ENCODE measurements at places on chromosomes 5 and 9.

DNA sequence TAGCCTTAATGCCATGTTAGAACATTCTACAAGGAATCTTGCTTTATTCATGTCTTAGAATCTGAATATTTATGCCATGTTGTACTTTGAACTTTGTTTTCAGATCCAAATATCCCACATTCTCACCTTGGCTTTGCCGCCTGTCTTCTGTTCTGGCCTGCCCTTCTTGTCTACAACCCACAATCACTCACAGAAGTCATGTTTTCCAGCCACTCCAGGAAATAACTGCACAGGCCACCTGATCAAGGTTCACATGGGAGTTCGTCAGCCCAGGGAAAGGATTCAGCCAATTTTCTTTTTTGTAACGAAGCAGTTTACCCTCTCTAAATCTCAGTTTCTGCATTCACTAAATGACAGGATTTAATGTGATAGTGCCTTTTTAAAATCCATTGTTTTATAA is 70.5 kb downstream of the JAKMIP2 start:
- DNase-seq, result no peak
- H3K27ac ChIP-seq, result no peak overlapping the region
- no peaks in the 10 kb centered on the region for H3K36me3 ChIP-seq
- no peak overlapping the region for H3K4me3 ChIP-seq
- no peaks in the 10 kb centered on the region for H3K4me1 ChIP-seq

DNA sequence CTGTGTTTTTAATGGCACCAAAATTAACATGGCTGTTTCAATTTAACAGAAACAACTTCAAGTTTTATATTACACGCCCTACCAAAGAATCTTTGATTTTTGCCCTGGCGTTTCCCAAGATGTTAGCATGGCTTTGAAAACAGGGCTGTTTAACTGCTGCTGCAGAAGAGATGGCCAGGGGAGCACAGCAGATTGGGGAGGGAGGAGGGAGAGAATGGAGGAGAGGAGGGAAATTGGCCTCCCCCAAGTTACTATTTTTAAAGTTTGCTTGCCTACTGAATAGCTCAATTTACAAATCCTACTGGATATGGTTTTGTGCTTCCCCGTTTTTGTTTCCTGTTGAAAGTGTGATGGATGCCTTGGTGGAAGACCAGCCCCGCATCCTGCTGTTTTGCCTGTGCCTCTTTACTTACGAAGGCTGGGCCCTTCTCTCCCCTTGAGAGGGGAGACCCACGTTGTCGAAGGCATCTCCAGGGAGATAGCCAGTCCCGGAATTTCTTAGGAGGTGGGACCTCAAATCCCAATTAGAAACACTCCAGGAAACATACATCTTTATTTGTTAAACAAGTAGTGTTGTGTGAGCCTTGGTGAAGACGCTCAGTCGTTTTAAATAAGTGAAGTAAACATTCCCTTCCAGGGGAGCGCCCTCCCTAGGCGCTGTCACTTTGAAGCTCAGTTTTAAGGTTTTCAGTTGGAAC is 98.6 kb downstream of the AOPEP start:
- no peak for DNase-seq
- H3K4me3 ChIP-seq, result no peak overlapping the region
- no peaks in the 10 kb centered on the region for H3K36me3 ChIP-seq
- H3K4me1 ChIP-seq, result peaks cover 13% of the 10 kb centered on the region
- no peaks in the 10 kb centered on the region for H3K27me3 ChIP-seq

DNA sequence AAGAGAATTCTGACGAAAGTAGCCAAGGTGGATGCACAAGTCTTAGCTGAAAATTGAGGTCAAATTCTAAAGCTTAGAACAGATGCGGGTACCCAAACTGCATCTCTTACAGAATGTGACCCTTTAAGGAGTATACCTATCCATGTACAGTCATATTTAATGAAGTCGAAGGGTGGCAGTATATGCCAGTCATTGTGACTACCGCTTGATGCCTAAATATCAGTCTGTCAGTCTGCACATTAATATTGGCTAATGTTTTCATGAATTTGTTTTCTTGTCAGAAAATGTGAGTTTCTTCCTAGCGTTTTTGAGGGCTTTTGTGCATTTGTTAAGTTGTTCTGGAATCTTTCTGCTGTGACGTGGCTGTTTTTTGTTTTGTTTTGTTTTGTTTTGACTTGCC is 264.5 kb upstream of the ELAVL2 start:
- H3K27ac ChIP-seq, result no peak overlapping the region
- no peak overlapping the region for H3K4me3 ChIP-seq
- no peaks in the 10 kb centered on the region for H3K4me1 ChIP-seq
- DNase-seq, result no peak
- no peaks in the 10 kb centered on the region for H3K36me3 ChIP-seq

GRCh38 chr9:83622433-83622938 is 457 bp upstream of the IDNK start:
- H3K27me3 ChIP-seq, result no peaks in the 10 kb centered on the region
- H3K36me3 ChIP-seq, result no peaks in the 10 kb centered on the region
- no peak overlapping the region for H3K27ac ChIP-seq

DNA sequence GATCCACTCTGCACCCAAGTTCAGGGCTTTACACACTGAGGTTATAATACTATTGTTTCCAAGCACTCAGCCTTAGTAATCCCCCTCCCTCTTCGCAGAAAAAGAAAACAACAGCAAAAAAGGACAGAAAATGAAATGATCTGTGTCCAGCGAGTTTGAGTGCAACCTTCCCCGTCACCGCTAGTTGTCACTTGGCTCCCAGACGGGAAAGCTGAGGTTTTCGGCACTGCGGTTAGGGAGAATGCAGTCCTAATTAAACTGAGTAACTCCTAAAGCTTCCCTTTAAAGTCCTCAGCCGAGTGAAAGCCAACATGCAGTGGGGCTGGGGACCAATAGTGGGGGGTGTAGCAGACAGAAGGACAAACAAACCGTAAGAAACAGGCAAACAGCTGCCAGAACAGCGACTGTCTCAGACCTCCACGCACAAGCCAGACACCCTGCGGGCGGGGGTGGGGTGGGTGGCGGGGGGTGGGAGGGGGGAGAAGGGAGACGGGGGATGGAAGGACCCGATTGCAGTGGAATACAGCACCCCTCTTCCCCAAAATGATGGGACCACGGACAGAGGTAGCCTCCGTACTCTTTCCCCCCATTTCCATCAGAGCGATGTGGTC is 680 bp downstream of the GLRA1 start:
- no peaks in the 10 kb centered on the region for H3K4me1 ChIP-seq
- H3K27ac ChIP-seq, result no peak overlapping the region
- no peaks in the 10 kb centered on the region for H3K36me3 ChIP-seq
- peaks cover 6% of the 10 kb centered on the region for H3K27me3 ChIP-seq
- no peak for DNase-seq
- no peak overlapping the region for H3K4me3 ChIP-seq

GRCh38 chr9:79237861-79238260 is 333.9 kb upstream of the TLE4 start:
- H3K27me3 ChIP-seq, result no peaks in the 10 kb centered on the region
- peak; percentile 30 for DNase-seq
- H3K4me1 ChIP-seq, result no peaks in the 10 kb centered on the region

GRCh38 chr5:151037561-151038411 is 17.4 kb downstream of the GPX3 start:
- peaks cover 20% of the 10 kb centered on the region for H3K4me1 ChIP-seq
- H3K27ac ChIP-seq, result peak overlapping the region; percentile 6
- peak; percentile 64 for DNase-seq
- H3K4me3 ChIP-seq, result no peak overlapping the region
- H3K36me3 ChIP-seq, result peaks cover 40% of the 10 kb centered on the region

GRCh38 chr5:178429156-178429468 is 161.1 kb downstream of the COL23A1 start:
- DNase-seq, result no peak
- H3K36me3 ChIP-seq, result no peaks in the 10 kb centered on the region
- no peak overlapping the region for H3K27ac ChIP-seq
- H3K27me3 ChIP-seq, result no peaks in the 10 kb centered on the region

GRCh38 chr5:172466062-172466461 is 11.7 kb upstream of the SH3PXD2B start:
- no peak overlapping the region for H3K4me3 ChIP-seq
- H3K27me3 ChIP-seq, result peaks cover 7% of the 10 kb centered on the region
- no peaks in the 10 kb centered on the region for H3K4me1 ChIP-seq

- no peak overlapping the region for H3K4me3 ChIP-seq
- H3K27ac ChIP-seq, result no peak overlapping the region
- peaks cover 39% of the 10 kb centered on the region for H3K4me1 ChIP-seq
- no peaks in the 10 kb centered on the region for H3K36me3 ChIP-seq
- no peak for DNase-seq
Measured at GRCh38 chr5:6730407-6730806, 17.2 kb downstream of the TENT4A start.

GRCh38 chr5:69209602-69210001 is 20.2 kb downstream of the CENPH start:
- no peak overlapping the region for H3K27ac ChIP-seq
- no peaks in the 10 kb centered on the region for H3K36me3 ChIP-seq
- no peak overlapping the region for H3K4me3 ChIP-seq
- no peaks in the 10 kb centered on the region for H3K27me3 ChIP-seq

DNA sequence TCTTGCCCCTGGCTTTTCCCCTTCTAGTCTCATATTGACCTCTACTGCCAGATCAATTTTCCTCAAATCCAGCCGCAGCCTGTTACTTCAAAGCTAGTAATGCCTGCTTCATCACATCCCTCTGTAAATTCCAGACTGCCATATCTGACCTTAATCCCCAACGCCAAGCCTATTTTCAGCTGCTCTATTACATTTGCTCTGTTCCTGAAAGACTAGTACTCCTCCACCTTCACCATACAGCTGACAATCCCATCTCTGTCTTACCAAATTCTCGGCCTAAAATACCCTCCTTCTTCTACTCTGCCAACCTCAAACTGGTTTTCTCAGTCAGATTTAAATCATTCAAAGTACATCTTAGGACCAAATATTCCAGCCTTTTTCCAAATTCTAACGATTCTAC is 420.2 kb downstream of the RAB3C start:
- H3K36me3 ChIP-seq, result no peaks in the 10 kb centered on the region
- no peaks in the 10 kb centered on the region for H3K27me3 ChIP-seq
- H3K4me1 ChIP-seq, result no peaks in the 10 kb centered on the region
- no peak for DNase-seq
- no peak overlapping the region for H3K27ac ChIP-seq
- no peak overlapping the region for H3K4me3 ChIP-seq

DNA sequence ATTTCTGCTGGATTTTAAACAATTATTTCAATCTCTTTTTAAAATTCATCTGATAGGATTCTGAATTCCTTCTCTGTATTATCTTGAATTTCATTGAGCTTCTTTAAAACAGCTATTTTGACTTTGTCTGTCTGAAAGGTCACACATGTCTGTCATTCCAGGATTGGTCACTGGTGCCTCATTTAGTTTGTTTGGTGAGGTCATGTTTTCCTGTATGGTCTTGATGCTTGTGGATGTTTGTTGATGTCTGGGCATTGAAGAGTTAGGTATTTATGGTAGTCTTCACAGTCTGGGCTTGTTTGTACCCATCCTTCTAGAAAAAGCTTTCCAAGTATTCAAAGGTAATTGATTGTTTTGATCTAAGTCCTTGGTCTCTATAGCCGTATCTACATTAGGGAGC is 39.1 kb downstream of the DENND4C start:
- H3K4me3 ChIP-seq, result no peak overlapping the region
- no peaks in the 10 kb centered on the region for H3K36me3 ChIP-seq
- no peak overlapping the region for H3K27ac ChIP-seq
- H3K4me1 ChIP-seq, result no peaks in the 10 kb centered on the region

GRCh38 chr5:38720554-38721361 is 125.1 kb upstream of the OSMR start:
- DNase-seq, result no peak
- no peaks in the 10 kb centered on the region for H3K36me3 ChIP-seq
- no peaks in the 10 kb centered on the region for H3K27me3 ChIP-seq
- peaks cover 13% of the 10 kb centered on the region for H3K4me1 ChIP-seq

- H3K27me3 ChIP-seq, result no peaks in the 10 kb centered on the region
- no peak for DNase-seq
- H3K4me1 ChIP-seq, result peaks cover 20% of the 10 kb centered on the region
- H3K4me3 ChIP-seq, result no peak overlapping the region
Measured at GRCh38 chr5:32446630-32447029, 2.1 kb upstream of the ZFR start.

- no peaks in the 10 kb centered on the region for H3K36me3 ChIP-seq
- no peak for DNase-seq
- no peaks in the 10 kb centered on the region for H3K4me1 ChIP-seq
- H3K27ac ChIP-seq, result no peak overlapping the region
- no peak overlapping the region for H3K4me3 ChIP-seq
Measured at GRCh38 chr9:119255116-119255515, 114.1 kb downstream of the BRINP1 start.

DNA sequence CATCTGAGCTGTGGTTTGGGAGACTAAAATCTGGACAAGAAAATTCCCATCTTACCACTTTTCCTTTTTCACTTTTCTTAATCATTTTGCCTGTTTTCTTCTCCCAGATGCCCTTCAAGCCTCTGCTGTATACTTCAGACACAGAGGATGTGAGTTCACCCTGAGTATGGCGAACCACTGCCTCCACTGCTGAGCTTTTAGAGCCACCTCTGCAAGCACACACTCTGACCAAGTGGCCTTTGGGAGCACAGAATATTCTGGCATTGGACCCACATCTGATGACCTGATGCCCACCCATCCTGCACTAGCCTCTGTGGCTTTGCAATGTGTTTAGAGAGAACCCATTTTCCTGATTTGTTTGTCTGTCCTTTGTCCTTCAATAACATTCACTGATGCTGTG is 32.5 kb downstream of the TERT start:
- H3K27ac ChIP-seq, result no peak overlapping the region
- no peaks in the 10 kb centered on the region for H3K27me3 ChIP-seq
- H3K36me3 ChIP-seq, result no peaks in the 10 kb centered on the region

GRCh38 chr9:134455934-134456755 is 129.9 kb downstream of the RXRA start:
- H3K4me1 ChIP-seq, result peaks cover 47% of the 10 kb centered on the region
- peak overlapping the region; percentile 97 for H3K27ac ChIP-seq
- DNase-seq, result peak; percentile 98
- no peaks in the 10 kb centered on the region for H3K36me3 ChIP-seq
- no peak overlapping the region for H3K4me3 ChIP-seq

DNA sequence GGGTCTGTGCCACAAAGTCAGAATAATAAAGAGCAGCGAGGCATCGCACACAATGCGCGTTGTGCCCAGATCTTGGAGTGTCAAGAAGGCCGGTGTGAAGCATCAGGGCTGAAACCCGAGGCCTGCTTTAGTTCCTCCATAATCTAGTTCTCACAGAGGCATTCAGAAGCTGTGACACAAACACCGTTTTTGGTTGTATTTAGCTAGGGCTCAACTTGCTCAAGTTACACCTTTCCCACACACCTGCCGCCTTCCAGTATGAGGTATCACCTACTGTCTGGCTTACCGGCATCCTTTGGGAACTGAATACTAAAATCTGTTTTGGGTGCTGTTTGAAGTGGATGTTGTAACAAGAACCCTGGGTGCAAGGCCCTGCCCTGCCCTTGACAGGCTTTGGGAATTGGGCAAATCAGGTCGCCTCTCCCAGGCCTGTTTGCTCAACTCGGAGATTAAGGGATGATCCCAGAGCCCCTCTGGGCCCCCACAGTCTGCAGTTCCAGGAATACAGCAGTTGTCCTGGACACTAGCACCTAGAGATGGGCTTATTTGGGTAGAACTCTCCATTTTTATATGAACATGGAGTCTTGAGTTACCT is 27.0 kb downstream of the SLC25A25 start:
- no peaks in the 10 kb centered on the region for H3K36me3 ChIP-seq
- H3K27me3 ChIP-seq, result no peaks in the 10 kb centered on the region
- H3K4me1 ChIP-seq, result peaks cover 74% of the 10 kb centered on the region
- peak overlapping the region; percentile 14 for H3K4me3 ChIP-seq
